Stimulated activated CD4-positive, alpha-beta T cell treated with anti-CD3 and anti-CD28 coated beads, Interleukin-1b, Interleukin-23, amount 100 ng/mL, for 4 hours (primary cell): ENCODE measurements at places on chromosomes 6 and 20.

GRCh38 chr20:18001131-18001921, 32.5 kb downstream of the MGME1 start:
- DNase-seq: no peak

- DNase-seq: peak; percentile 34
Observed at GRCh38 chr6:73854998-73855718, 159.2 kb downstream of the CD109 start.

- no peak for DNase-seq
Observed at GRCh38 chr6:147577488-147577887, 69.0 kb downstream of the SAMD5 start.

- no peak for DNase-seq
Observed at GRCh38 chr20:10521836-10522235, 86.7 kb downstream of the SLX4IP start.

- no peak for DNase-seq
Observed at GRCh38 chr6:166724576-166724975, 97.5 kb upstream of the RPS6KA2 start.

- DNase-seq: no peak
Observed at GRCh38 chr6:31534521-31535040, 5.8 kb downstream of the MCCD1 start.

DNA sequence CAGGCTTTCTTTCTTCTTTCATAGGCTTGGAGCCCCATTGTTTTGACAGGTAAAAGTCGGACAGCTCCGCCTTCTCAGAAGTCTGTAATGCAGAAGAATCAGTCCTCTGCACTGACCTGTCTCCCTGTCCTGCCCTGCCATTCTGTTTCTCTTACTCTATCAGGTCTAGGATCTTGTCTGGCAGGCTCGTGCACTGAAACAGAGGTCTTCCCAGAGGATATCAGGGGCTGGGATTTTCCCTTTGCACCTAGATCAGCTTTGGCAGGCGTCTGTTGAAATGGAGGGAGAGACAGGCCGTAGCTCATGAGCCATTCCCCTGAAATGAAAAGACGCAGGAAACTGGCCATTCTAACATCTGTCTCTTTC, 25.0 kb downstream of the KIF3B start:
- DNase-seq: no peak

DNA sequence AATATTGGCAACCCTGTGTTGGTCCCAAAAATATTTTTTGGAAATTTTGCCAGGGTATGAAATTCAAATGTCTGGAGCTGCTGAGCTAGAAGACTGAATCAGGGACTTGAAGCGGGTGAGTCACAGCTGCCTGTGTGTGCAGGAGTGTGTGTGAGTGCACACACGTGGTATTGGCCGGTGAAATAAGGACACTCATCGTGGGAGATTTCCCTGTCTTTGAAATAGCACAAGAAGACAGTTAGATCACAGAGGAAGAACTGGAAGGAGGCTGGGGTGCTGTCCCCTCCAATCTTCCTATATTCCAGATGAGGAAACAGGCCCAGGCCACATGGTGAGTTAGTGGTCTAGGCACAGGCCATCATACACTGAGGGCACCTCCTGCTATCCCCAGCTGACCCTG, 123.8 kb upstream of the MLN start:
- DNase-seq: no peak

DNA sequence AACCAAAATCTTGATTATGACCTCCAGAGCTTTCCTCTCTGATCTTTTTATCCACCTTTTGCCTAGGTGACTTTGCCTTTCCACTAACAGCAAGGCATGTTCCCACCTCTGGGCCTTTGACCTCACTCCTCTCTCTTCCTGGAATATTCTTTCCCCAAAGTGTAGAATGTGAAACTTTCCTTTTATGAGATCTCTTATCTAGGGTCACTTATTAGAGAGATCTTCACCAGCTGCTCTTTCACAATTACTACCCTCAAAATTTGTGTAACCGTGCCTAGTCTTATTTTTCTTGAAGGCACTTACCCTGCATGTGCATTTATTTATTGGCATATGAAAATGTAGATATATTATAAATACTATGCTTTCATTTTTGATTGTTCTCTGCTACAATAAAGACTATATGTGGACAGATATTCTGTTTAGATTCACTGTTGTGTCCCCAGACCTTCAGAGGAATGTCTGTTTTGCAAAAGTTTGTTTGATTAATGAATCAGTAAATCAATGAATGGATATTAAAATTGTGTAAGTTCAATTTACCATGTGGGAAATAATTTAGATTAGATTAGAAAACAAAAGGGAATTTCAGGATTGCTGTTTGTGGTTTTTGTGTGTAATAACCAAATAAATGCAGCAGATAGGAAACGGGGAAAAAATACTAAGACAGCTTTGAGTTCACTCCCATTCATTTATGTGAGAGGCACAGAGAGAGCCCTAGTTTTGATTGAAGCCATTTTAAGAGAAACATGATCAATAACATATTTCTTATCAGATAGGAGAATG, 207.0 kb downstream of the ADGB start:
- DNase-seq: no peak

DNA sequence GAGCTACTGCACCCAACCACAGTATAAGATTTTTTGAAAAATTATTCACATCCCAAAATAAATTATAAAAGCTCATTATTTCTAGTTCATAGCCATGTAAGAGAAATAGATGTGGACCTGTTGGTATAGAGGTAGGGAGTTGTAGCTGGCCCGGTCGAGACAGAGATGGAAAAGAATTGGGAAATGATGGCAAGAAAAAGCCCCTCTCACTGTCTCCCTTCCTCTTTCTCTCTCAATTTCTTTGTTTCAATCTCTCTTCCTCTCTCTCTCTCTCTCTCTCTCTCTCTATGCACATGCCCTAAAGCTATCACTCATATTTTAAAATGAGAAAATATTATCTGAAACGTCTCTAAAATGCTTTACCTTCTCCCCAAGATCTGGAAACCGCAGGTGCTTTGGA, 80.7 kb upstream of the CD83 start:
- no peak for DNase-seq

- no peak for DNase-seq
Observed at GRCh38 chr6:119209452-119210205, 131.2 kb upstream of the FAM184A start.

DNA sequence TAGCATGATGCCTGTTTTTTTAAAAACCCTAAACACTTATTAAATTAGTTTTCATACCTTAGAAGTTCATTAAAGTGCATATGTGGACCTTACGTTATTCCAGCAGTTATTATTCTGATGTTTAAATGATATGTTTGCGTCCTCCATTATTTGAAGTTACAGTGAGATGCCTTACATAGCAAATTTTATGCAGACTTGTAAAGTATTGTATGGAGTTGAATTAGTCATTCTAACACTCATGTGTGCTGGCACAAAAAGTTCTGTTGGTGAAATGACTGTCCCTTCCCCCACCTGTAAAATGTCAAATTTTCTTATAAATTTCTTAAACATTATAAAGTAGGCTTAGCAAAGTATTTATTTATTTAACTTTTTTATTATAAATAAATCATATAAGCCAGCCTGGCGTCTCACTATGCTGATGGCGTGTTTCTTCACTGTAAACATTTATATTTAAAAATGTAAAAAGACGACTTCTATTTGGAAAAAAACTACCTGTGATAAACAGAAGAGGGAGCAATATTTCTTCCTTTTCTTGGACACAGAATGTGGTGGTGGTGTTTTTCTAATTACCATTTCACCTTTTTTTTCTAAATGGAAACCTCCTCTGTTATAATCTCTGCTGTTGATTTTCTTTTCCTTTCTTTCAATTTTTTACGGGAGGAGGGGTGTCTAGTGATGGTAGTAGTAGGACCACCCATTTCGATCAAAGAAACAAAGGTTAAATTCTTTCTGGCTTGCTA, 155.4 kb downstream of the RFPL4B start:
- no peak for DNase-seq

GRCh38 chr6:55210952-55211351, 36.6 kb downstream of the HCRTR2 start:
- no peak for DNase-seq

GRCh38 chr6:163651915-163652668, 237.6 kb downstream of the QKI start:
- DNase-seq: no peak

DNA sequence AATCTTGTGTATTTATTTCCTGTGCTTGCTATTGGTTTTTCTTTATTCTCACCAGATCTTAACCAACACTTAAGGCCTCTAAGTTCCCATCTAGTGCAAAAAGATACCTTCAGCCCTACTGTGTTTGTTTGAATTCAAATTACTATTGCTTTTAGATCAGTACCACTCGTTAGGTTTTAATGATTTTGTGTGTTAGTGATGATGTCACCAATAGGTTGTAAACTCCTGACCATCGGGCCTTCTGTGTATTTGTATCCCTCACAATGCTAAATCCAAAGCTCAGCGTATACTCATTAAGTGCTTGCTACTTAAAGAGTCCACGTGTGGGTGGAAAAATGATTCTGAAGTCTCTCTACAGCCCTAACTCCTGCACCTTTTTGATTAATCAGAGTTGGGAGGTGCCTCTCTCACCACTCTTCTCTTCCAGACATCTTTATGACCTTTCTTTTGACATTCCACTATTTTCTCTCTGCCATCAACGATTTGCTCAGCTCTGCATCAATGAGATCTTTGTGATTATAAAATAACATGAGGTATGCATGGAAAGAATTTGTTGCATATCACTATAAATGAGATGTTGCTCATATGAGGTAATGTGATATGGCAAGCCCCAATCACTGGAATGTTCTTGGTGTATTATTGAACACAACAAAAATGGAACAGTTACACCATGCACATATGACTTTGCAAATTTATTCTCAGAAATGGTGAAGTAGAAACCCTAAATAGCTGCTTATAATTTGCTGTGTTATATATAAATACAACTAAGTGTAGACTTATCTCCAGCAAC, 55.1 kb upstream of the LAMA2 start:
- DNase-seq: no peak

DNA sequence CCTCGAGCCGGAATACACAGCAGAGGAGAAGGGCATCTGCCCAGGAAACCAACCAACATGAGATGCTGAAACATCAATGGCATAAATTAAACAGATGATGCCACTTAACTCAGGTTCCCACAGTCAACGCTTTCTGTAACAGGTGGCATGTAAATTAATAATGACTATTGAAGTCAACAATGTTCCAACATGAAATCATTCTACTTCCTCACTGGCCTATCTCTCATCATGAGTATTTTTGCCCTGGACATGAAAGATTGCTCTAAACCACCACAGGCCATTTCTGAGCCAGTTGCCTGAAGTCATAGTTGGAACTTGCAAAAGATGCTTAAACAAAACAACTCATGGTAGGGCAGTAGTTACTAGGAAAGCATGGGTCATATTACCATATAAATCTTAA, 397.9 kb upstream of the JARID2 start:
- DNase-seq: no peak

GRCh38 chr6:156634048-156634447, 143.1 kb upstream of the ARID1B start:
- DNase-seq: no peak

- no peak for DNase-seq
Observed at GRCh38 chr6:44999066-44999465, 329.1 kb upstream of the RUNX2 start.

GRCh38 chr20:40442181-40442963, 246.7 kb downstream of the MAFB start:
- DNase-seq: no peak

DNA sequence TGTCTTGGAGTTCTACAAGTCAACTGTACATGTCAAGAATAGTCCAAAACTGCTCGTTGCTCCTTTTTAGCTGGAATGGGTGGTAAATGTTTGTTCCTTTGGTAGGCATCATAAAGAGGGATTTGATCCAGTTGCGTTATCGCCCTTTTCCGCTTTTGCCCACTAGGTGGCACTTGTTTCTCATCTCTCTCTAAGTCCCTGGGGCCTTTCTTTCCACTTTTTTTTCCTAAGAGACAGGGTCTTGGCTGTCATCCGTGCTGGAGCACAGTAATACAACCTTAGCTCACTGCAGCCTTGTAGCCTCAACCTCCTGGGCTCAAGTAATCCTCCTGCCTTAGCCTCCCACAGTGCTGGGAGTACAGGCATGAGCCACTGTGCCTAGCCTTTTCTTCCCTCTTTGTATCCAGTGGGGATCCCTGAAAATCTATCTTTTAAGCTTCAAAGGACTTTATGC, 20.7 kb downstream of the GTPBP2 start:
- DNase-seq: peak; percentile 46

DNA sequence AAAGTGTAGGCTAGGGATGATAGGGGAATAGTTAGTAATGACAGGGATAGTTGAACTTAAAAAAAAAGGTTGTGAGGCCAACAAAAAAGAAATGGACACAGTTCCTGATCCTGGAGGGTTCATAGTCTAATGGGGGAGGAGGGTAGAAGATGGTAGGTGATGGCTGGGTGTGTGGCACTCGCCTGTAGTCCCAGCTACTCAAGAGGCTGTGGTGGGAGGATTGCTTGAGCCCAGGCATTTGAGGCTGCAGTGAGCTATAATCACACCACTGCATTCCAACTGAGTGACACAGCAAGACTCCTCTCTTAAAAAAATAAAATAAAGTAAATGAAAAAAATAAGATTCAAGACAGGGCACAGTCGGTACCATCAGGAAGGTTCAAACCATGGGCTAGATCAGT, 2.4 kb upstream of the MICB start:
- no peak for DNase-seq

DNA sequence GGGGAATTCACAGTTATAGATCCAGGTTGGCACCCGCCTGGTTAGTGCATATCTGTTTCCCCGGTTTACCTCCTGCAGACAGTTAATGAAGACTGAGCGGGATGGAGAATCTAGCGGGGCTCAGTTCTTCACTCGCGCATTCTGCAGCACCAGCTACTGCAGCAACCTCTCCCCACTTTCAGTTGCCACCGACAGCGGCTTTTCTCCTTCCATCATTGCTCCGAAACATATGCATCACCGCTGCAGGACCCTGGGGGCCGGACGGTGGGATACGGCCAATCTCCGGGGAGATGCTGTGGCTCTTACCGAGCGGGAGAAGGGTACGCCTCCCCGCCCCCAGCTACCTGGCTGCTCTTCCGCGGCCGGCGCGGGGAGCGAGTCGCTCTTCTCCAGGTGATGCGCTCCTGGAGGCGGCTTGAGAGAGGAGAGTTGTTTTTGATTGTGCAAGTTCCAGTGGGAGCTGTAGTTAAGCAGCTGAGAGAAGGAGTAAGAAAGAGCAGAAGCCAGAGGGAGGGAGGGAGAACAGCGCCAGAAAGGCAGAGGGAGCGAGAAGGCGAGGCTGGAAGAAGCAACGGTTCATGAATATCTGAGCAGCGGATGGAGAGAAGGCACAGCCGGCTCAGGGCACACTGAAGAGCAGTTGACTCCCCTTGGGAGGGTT, at the start of gene SGK1:
SGK1 (minus strand) TSS at position 642 of the 661 bp plus-strand sequence. CDS start 652 bp downstream, outside the sequence.
- DNase-seq: peak; percentile 17

DNA sequence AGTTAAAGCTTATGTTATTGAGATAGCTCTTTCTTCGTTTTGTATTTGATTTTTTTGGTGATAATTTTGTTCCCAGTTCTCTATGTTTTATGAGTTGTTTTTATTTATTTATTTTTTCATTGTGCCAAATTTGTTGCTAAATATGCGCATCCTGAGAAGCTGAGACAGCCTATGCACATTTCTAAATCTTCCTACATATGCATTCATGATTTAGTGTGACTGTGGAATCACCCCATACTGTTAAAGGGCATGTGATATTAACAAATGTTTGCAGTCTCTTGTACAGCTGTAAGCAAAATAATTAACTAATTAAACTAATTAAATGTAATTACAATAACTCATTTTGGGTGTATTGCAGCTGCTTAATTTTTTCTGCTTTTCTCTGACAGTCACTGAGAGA, 10.4 kb downstream of the TFAP2B start:
- DNase-seq: no peak
